ENCODE measurements at places on chromosomes 1 and 21.

- DNase-seq: no peak
Measured at GRCh38 chr1:116988908-116989307, 12.7 kb upstream of the CD101 start.

DNA sequence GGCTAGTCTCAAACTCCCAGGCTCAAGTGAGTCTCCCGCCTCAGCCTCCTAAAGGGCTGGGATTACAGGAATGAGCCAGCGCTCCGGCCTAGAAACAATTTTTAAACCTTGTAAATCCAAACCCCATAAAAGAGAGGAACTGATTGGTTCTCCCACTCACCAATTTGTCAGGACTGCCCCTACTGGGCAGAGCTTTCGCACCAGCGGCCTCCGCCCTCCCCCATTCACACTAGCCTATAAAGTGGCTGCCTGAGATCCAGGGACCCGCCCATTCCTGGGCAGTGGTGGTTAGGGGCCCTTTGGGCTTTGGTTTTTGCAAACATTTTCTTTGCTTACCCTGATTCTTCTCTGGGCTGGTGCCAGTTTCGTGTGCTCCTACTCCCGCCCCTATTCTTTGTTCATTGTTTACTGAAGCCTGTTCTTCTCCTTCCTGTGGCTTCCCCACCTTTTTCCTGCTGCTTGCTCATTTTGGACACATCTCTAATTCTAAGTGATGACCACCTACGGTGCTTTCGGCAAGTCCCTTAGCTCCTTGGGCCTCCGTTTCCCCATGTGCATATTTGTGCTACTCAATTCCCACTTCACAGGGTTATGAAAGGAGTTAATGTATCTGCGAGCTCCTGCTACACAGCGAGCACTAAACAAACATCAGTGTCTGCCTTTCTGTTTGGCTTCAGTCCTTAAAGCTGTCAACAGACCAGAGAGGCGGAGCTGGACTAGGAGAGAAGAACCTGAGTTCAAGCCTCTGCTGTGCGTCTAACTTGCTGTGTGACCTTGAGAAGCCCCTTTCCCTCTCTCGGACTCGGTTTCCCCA, 39.8 kb upstream of the CLIC4 start:
- DNase-seq: peak; percentile 36

DNA sequence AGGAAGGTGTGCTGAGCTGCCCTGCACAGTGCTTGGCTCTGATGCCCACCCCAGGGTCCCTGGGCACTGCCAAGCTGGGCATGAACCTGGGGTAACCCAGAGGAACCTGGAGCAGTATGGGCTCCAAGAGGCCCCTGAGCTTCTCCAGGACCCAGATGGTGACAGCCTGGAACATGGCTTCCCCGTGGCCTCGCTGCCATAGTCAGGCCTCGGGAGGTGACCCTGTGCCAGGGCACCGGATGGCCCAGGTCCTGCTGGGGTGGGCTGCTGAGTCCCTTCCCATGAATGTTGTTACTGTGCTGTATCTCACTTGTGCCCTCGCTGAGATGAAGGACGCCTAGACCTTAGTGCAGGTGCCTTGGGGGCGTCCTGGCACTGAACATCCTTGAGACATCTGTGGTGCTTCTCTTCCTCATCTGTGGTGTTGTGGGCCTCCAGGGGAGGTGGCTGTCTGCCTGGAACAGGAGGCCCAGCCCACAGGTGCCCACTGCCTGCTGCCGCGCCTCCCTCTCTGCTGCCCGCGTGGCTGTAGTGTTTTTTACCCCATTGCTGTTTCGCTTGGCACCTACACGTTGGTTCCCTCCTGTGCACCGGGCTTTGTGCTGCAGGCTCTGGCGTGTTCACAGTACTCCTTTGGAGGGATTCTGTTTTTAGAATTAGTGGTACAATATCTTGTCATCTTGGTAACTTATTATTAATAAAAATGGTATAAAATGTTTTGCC, 160.3 kb downstream of the PCBP3 start:
- DNase-seq: no peak

- DNase-seq: no peak
Measured at GRCh38 chr1:223759273-223759672, 46.9 kb downstream of the CAPN2 start.

DNA sequence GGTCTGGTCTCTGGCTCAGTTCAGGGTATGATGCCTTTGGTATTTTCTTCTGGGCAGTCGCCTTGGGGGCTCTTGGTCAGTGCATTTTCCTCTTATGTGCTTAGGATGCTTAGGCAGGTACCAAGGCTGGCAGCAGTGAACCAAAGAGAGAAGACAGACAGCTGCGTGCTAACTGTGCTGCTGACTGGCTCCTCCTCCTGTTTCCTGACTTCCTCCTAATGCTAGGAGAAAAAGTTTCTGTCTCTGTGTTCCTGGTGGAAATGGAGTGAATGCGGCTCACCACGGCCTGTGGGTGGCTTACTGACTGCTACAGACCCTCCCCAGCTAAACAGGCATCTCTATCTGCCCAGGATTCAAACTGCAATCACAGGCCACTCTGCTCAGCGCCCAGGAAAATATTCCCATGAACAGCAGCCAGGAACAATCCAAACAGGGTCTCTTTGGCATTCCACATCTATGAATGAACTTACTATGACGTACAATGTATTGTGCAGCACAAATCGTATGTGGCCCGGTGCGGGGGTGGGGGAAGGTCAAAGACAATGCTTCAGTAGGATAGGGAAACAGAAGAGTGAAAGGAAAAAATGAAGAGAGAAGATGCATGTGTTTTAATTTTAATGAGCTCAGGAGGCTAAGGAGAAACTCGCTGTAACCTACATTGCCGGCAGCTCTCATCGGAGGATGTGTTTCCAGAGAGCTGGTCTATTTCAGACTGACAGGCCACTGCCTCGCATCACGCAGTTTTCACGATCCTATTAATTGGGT, 2.8 kb downstream of the ABCG1 start:
- no peak for DNase-seq

Data from CD4-positive, alpha-beta T cell treated with Interleukin-17A for 1 hour (primary cell).